ENCODE measurements at places on chromosomes 5 and 9.

DNA sequence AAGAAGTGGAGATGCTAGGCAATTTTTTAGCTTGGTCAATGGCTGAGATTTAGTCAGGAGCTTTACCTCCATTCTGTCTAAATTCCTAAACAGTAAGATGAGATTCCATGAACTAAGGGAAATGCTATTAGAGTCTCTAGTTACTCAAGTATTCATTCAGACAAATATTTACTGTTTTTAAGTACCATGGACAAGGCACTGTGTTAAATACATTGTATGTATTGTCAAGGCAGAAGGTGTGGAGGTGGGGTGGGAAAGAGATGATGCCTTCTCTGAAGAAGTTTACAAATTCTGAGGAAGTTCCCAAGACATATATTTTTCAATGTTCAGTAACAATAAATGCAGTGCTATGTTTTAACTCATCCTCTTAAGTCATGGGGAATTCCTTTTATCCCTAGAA is 459.9 kb upstream of the NMUR2 start:
- DNase-seq = no peak

GRCh38 chr5:32254881-32255539 is 57.7 kb downstream of the MTMR12 start:
- no peak for DNase-seq

DNA sequence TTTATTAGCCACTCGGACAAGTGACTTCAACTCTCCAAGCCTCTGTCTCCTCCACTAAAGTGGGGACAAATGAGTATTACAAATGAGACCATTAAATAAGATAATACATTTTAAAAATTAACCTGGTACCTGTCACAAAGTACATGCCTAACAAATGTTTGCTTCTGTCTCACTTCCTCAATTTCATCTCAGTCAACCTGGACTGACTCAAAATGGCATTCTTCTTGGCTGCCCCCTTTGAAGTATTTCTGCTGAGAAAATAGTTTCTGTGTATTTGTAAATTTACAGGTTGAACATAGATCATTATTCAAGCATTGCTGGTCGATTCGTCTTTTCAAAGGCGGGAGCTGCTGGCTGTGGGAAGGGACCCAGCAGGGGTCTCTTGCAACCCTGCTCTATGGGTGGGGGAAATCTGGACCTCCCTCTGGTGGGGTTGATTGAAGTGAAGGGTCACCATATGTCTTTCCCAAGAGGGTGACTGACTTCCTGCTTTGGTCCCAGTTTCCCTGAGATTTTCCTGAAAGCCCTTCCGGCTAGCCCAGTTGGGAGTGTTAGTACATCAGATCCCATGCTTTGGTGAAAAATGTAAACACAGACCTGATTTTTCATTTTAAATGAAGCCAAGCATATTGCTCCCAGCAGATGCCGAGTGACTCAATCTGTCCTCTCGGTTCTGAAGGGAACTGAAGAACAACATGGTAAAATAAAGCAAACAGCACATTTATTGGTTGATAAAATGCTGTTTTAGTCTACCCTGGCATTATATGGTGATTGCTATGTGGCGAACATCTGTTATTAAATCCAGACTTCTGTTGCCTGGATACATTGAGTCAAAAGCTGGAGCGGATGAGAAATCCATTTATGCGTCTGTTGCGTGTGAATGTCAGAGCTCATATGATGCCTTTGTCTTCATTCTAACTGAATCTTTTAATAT is 73.0 kb downstream of the KCNIP1 start:
- no peak for DNase-seq

DNA sequence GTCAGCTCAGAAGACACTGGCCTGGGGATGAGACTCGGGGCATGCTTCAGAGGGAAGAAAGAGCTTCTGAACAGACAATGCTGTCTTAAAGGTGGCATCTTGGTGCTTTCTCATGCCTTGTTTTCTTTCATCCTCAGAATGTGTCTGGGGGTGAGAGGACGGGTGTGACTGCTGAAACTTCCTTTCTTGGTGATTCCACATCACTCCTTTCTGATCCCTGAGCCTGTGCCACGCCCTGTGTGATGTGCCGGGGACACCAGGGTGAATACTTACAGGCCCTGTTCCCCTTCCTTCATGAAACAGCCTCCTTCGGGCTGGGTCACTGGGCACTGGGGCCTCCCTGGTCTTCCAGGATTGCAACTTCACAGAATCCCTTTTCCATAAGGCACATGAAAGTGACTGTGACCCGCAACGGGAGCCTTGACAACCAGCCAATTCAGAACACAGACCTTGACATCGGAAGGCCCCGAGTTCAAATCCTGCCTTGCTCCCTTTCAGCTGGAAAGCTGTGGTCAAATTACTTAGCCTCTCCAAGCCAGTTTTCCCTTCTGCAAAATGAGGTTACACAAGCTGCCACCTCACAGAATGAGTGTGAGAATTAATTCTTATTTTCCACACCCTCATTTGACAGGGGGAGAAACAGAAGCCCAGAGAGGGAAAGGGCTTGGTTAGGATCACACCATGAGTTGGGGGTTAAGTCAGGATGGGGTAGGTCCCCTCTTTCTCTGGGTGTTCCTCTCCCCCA is 44.1 kb upstream of the IL17B start:
- DNase-seq = no peak

DNA sequence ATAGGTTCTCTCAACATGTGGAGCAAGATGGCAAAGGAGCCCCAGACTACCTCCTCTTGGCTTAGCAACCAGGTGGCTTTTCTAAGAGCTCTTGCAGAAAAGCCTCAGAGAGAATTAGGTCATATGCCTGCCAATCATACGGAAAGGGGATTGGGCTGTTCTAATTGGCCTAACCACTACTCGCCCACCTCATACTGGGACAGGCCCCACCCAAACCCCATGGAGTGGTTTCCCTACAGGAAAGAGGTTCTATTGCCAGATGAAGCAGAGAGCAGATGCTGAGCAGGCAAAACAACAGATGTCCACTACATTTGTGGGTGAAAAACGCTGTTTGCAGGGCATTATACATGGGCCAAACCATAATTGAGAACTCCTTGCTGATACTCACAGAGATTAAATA is 29.0 kb downstream of the ABLIM3 start:
- DNase-seq = no peak

DNA sequence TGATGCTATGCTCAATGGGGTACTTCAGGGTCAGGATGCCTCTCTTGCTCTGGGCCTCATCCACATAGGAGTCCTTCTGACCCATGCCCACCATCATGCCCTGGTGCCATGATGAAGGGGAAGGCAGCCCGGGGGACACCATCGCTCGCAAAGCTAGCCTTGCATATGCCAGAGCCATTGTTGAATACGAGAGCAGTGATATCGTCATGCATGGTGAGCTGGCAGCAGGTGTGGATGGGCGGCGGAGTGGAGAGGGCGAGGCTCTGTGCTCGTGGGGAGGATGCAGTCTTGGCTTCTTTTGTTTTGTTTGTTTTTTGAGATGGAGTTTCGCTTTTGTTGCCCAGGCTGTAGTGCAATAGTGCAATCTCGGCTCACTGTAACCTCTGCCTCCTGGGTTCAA is 17.2 kb upstream of the SPZ1 start:
- no peak for DNase-seq

DNA sequence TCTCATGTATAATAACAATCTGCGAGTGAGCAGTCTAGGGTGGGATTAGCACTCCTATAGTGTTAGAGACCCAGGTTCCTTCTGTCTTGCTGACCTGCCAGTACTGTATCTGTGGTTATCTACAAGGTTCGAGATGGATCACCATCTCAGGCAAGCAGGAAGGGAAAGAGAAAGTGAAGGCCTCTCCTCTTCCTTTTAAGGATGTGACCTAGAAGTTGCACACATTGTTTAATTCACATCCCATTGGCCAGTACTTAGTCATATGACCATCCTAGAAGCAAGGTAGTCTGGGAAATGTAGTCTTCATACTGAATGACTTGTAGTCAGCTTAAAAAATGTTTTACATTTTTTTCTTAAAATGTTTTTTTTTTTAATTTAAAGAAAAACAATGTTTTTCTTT is 168.6 kb downstream of the CARTPT start:
- no peak for DNase-seq

- no peak for DNase-seq
Measured at GRCh38 chr5:98898743-98899142, 30.1 kb downstream of the CHD1 start.

- DNase-seq = peak; percentile 36
Measured at GRCh38 chr9:103397868-103398600, 402.9 kb downstream of the CYLC2 start.

DNA sequence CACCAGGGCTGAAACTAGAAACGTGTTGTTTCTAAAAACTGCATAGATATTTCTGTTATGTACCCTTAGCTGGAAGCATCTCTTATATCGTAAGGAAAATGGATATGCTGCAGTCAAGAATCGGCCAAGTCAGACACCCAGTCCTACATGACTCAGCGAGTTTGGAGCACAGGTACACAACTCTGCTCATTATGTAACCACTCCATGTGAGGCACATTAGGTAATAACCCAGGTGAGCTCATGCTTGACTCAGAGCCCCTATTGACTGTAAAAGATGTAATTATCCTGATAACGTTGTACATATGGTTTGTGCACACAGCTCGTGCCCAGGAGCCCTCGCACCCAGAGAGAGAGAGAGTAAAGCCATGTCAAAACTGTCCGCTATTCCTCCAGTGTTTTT is 593.7 kb upstream of the ACO1 start:
- no peak for DNase-seq

- DNase-seq = no peak
Measured at GRCh38 chr9:70475211-70475610, 60.8 kb upstream of the KLF9 start.

- DNase-seq = no peak
Measured at GRCh38 chr9:94675008-94675881, 35.9 kb upstream of the FBP1 start.
